ENCODE measurements at places on chromosomes 6 and 20.

- no peak for DNase-seq
Observed at GRCh38 chr20:44212792-44213191, 2.2 kb upstream of the OSER1 start.

DNA sequence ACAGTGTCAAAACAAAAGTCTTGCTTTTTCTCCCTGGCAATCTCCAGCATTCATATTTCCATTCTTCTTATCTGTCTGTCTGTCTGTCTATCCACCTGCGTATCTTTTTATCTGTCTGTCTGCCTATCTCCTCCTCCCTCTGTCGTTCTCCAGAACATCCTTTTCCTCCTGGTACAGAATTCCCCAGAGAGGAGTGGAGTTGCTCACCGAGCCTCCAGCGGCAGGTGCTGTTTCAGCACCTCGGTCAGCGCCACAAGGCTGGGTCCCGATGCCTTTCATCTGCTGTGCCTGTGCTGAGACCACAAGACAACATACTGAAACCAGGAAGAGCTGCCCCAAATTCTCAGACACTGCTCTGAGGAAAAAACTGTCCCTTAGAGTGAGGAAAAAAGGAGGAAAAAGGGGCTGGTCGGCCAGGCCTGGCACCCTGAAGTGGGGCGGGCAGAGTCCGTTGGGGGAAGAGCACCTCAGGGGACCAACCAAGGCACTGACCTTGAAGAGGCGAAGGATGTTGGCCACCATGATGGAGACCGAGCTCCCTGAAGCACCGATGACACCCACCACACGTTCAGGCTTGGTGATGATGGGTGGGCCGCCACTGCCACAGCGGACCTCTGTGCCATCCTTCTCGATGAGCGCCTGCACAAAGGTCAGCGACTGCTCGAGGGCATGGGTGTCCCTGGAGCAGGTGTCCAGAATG, 13.3 kb downstream of the GRM4 start:
- no peak for DNase-seq

GRCh38 chr6:156457601-156458000, 319.6 kb upstream of the ARID1B start:
- DNase-seq: no peak

GRCh38 chr6:121055572-121056163, 278.6 kb downstream of the TBC1D32 start:
- DNase-seq: peak; percentile 6

DNA sequence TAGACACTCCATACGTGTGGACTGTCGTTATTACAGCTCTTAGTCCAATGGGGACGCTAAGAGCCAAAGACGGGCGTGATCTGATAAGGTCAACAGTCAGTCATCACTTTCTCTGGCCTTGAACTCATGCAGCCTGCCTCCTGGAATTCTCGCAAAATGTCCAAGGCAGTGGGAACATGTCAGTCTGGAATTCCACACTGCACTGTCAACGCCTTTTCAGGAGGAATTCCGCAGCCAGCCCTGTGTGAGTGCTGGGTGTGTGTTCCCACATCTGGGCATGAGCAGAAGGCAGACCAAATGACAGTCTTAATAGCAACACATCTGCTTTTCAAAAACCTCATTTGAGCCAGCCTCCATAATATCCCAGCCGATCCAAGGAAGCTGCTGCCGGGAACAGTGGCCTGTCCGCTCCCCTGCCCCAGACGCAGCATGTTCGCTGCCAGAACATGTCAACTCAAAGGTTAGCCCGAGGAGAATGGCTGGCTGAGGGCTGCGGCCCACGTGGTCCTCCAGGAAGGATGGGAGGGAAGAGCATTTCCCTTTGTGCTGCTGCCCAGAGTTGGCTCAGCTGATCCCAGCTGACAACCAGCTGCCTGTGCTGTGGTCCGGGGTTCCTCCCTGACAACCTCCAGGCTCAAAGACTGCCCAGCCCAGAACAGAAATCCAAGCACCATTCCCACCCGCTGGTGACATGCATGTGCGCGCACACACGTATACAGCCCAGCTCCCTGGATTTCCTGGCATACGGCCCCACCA, 103.1 kb downstream of the SULF2 start:
- DNase-seq: no peak

- DNase-seq: no peak
Observed at GRCh38 chr6:121067381-121067780, 266.9 kb downstream of the TBC1D32 start.

DNA sequence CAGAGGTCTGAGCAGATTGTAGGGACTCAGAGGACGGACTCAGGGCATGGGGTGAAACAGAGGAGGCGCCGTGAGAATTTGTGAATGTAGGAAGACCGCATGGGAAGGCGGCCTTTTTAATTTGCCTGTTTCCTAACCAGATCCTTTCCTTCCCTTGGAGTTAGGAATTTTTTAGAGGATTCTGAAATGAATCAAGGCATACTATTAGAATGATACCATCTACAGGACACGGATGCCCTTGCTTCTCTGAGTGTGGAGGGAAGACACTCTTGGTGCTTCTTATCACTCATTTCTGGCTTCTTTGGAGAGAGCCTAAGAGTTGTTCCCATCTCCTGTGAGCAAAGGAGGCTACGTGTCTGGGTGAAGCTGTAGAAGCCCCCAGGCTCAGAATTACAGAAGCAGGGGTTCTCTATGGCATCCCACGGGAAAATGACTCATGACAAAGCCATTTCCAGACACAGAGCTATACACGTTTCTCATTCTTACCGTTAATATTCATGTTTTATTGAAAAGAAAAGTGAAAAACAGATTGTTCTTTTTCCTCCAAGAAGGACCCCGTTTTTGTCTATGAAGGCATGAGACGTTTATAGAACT, 148.5 kb downstream of the EDN3 start:
- no peak for DNase-seq

GRCh38 chr6:76644231-76644630, 571.8 kb upstream of the IMPG1 start:
- no peak for DNase-seq

- DNase-seq: peak; percentile 22
Observed at GRCh38 chr6:75530696-75531095, 37.1 kb upstream of the FILIP1 start.

DNA sequence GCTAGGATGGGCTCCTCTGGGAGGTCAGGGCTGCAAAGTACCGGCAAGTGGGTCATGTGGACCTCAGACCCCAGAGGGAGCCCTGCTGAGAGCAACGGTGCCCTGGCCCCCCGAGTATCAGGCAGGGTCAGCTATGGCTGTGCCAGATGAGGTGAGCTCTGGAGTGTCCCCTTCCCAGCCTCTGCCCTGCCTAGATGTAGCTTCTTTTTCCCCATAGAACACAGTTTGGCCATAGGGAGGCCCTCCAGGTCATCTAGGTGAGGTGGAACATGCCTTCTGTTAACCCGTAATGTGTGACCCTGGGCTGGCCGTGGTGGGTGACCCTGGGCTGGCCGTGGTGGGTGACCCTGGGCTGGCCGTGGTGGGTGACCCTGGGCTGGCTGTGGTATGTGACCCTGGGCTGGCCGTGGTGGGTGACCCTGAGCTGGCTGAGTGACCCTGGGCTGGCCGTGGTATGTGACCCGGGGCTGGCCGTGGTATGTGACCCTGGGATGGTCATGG, 21.2 kb upstream of the PCMTD2 start:
- DNase-seq: no peak

DNA sequence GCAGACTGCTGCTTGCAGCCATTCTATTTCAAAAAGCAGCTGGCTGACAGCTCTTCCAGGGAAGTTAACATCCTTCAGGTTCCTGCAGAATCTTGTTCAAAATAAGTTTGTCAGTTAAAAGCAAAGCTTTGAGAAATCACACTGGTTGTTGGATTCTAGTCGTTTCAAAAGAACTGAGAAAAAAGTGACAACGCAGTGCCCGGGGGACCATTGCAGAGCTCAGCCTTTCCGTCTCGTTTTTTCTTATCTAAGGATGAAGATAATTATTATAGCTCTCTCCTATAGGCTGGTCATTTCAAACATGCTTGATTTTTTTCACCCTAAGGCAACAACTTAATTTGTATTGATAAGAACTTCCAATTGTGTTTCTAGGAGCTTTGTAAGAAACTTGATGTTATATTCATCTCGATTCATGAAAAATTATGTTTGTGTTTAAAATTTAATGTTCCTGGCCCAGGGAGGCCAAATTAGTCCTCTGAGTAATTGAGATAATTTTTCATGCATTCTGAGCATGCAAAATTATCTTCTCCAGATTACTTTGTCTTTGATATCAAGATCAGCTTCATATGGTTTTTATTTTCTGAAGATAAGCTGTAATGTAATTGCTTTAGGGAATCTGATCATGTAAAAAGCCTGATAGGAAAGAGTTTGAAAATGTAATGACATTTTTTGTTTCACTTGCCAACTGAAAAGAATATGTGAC, 58.4 kb downstream of the SNAP25 start:
- DNase-seq: no peak

Data from non-pigmented ciliary epithelial cell (primary cell).